ENCODE measurements at places on chromosomes 11 and 22. TPM values are rescaled to one million over a fixed set of nuclear protein-coding genes. Genes with fewer than 3 reads are reported as not detected.

The CBLIF gene
- total RNA-seq, result not detected

DNA sequence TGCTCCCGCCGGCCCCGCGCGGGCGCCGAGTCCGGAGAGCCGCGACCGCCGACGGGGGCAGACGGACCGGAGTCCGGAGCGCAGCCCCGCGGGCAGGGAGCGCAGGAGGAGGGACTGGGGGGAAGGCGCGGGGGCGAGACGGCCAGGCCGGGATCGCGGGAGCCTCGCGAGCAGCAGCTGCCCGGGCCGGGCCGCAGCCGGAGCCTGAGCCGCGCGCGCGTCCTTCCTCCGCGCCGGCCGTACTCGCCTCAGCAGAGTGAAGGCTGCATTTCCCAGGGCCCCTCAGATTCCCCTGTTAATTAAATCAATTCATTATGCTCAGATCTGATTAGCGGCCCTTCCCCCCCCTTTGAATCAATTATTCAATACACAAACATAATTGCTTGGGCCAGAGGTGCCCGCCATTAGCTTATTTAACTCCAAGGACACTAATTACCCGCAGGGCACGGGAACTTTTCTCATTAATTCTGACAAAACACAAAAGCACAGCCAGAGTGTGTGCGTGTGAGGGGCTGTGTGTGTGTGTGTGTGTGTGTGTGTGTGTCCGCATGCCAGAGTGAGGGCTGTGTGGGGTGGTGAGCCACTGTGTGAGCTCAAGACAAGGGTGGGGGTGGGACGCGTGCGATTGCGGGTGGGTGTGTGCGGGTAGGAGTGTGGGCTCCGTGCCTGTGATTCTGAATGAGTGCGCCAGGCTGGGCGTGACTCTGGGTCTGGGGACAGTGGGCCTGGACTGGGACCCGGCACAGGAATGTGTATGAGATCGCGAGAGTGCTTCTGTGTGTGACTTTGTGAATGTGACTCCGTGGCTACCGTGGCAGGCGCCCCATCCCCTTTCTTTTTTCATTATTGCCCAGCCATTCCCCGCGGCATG lies 5.1 kb upstream of the LMO1 start:
- no peak for DNase-seq
- H3K27ac ChIP-seq, result no peak overlapping the region
- no peaks in the 10 kb centered on the region for H3K4me1 ChIP-seq
- H3K36me3 ChIP-seq, result no peaks in the 10 kb centered on the region
- no peak overlapping the region for H3K4me3 ChIP-seq

The TRIM29 gene
- total RNA-seq, result not detected

The FAM181B gene
- not detected for total RNA-seq

The A4GALT gene
- not detected for total RNA-seq

Data from Karpas-422 (cell line).